ENCODE measurements at places on chromosomes 12 and 14.

DNA sequence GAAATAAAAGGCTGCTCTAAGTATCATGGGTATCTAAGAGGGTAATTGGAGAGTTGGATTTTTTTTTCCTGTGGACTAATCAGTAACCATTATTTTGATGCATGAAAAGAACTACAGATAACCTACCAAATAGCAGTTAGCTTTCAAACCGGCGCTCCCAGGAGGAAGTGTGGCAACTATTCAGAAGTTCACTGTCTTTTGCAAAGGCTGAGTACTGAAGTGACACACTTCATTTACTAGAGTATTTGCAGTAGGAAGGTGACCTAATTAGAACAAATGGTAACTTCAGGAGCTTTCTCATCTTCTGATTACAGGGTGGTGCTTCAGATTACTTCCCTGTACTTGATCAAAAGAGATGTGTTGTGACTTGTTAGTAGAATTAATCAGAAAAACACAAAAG is 87.7 kb downstream of the PELI2 start:
- no peak for DNase-seq

GRCh38 chr12:91140026-91140931 is 29.0 kb upstream of the LUM start:
- DNase-seq: no peak

DNA sequence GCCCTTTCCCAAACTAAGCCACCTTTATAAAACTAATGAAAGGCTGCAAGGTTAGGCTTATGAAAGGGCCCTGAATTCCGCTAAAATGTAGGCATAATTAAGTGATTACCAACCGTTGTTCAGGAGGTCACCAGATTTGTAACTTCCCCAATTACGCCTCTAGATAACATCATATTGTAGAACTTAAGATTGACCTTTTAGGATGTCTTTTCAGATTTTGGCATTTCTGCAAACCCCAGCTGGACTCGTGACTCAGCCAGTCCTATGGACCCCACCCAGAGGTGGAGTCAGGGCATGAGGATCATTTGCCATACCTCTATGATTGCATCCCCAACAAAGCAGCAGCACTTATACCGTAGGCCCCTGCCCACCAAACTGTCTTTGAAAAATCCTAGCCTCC is 3.7 kb upstream of the LPCAT3 start:
- DNase-seq: no peak

- DNase-seq: no peak
Measured at GRCh38 chr12:121611306-121611705, 15.0 kb upstream of the ORAI1 start.

DNA sequence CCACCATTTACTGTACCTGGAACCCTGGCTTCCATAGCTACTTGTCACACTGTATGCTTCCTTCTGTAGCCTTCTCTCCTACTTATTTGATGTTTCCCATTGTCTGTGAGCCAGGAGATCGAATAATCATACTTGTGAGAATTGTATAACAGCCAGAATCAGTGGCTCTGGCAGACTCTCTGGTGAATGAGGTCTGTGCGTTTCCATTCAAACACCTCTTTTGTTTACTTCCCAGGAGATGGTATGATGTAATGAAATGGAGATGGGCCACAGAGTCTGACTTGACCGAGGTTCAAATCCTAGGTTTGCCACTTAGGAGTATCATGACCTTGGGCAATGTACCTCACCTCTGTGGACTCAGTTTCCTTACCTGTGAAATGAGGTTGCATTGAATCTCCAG is 35.7 kb upstream of the CLMN start:
- no peak for DNase-seq

DNA sequence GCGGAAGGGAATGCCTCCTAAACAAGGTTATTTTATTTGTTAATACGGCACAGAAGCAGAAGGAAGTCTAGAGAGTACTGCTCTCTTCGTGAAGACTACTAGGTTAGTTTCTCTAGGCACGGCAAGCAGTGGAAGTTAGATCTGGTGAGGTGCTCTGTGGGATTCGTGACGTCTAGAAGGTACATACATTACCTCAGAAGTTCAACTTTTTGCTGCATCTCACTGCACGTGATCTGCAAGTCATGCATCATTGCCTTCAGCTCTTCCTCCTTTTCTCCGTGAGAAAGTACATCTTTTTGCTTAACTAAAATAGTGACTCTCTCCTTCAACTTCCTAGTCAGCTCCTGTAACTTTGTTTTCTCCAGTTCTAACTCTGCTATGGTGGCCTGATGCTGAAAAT is 74.7 kb downstream of the NIN start:
- DNase-seq: no peak

GRCh38 chr14:95463171-95463901 is 53.1 kb downstream of the SYNE3 start:
- DNase-seq: peak; percentile 98

- no peak for DNase-seq
Measured at GRCh38 chr12:12926571-12927071, 25.3 kb downstream of the GPRC5D start.

GRCh38 chr12:13713556-13714410 is 267.6 kb downstream of the GRIN2B start:
- DNase-seq: no peak

Data from NCI-H2081 treated with DMSO at 0.1 percent for 48 hours (cell line).